Uterus (tissue), 4 donors: ENCODE measurements at places on chromosomes 3 and 15. TPM values are rescaled to one million over a fixed set of nuclear protein-coding genes. Genes with fewer than 3 reads are reported as not detected.

GRCh38 chr3:152772674-152773225 lies 62.2 kb upstream of the P2RY1 start:
- no peak for DNase-seq

- DNase-seq, result peak; percentile 75
Observed at GRCh38 chr15:59349680-59350420, 22.8 kb downstream of the MYO1E start.

DNA sequence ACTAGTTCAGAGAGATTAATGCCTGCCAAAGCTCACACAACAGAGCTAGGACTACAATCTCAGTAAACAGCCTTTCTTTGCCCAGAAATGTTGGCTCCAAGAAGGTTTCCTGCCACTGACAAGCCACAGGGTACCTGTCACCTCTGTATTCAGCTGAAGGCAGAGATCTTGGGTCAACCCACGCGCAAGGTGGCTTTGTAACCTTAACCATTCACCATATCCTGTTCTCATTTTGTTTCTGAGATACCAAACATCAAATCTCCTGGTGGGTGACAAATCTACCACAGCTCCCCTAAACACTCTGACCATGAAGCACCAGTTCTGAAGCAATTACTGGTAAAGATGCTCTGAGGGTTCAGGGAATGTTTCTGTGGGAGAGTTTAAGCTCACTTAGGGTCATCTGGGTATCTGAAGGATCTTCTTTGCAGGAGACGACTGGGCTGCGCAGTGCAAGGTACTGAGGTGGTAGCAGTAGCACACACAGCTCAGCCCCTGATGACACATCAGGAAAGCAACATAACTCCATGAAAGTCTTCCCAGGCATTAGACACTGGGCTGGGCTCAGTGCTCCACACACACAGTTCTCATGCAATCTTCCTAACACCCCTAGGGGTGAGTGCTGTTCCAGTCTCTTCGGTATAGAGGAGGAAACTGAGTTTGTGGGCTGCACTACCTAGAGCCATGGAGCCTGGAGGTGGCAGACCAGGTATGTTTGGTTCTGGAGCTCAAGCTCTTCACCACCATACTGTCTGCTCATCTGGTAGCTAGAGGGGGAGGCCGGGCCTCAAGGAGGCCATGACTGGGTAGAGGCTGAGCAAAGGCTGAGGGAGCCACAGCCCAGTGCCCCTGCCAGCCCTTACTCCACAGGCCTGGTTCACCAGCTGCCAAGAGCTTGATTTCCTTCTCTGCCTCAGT lies 7.7 kb downstream of the CXCR6 start:
- no peak for DNase-seq

- DNase-seq, result no peak
Observed at GRCh38 chr3:53888232-53888631, 3.4 kb downstream of the SELENOK start.

- DNase-seq, result peak; percentile 61
Observed at GRCh38 chr3:48503401-48504050, 448 bp downstream of the SHISA5 start.

The NR2E3 gene
- not detected for total RNA-seq
